ENCODE measurements at places on chromosomes 1 and 21. TPM values are rescaled to one million over a fixed set of nuclear protein-coding genes. Genes with fewer than 3 reads are reported as not detected.

The HDAC1 gene
- 90.3 TPM for polyA plus RNA-seq

The GFI1 gene
- polyA plus RNA-seq, result 0.40 TPM

The IL10 gene
- 0.51 TPM for polyA plus RNA-seq

The TNFSF4 gene
- 0.16 TPM for polyA plus RNA-seq

The FMN2 gene
- polyA plus RNA-seq, result 0.11 TPM

The TTC34 gene
- polyA plus RNA-seq, result 0.02 TPM

The TMPRSS15 gene
- polyA plus RNA-seq, result not detected

The JUN gene
- polyA plus RNA-seq, result 42.9 TPM

The IFNAR2 gene
- 7.2 TPM for polyA plus RNA-seq

The SLC35F3 gene
- polyA plus RNA-seq, result 0.69 TPM

The PRAMEF11 gene
- polyA plus RNA-seq, result not detected

The LRRC3 gene
- 0.63 TPM for polyA plus RNA-seq

The TINAGL1 gene
- 16.4 TPM for polyA plus RNA-seq

The TCHHL1 gene
- not detected for polyA plus RNA-seq
